ENCODE measurements at places on chromosomes 5 and 9.
A peak's percentile ranks its signal among the peaks of the same experiment; 100 is the strongest.

DNA sequence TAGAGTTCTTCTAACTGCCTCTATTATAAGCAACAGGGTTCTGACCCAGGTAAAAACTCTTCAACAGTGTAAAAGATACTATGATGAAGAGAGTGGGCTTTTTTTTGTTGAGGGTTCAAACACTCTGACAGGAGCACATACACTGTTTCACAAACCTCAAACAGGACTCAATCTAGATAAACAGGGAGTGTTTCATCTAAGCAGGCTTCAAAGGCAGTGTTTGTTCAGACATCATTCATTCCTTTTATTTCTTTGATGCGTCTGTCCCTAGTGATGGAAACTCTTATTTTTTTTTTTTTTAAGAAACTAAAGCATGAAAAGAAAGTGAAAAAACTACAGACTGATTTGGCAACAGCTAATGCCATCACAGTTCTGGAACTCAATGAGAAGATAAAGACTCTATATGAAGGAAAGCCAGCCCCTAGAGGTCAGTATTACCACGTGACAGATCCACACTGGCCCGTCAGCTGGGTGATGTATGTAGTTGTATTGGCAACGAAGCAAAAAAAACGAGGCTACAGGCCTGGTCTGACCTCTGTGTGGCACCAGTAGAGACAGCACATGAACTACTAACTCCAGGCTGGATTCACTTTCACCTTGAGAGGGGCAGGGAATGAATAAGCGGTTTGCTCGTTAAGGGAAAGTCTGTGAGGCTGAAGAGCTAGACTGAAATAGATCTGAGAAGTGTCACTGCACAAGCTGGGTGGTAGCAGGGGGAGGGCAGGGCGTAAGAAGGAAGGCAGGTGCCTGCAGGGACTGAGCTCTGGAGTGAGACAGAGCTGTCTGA is 172.2 kb downstream of the CCDC192 start:
- DNase-seq: peak; percentile 69

DNA sequence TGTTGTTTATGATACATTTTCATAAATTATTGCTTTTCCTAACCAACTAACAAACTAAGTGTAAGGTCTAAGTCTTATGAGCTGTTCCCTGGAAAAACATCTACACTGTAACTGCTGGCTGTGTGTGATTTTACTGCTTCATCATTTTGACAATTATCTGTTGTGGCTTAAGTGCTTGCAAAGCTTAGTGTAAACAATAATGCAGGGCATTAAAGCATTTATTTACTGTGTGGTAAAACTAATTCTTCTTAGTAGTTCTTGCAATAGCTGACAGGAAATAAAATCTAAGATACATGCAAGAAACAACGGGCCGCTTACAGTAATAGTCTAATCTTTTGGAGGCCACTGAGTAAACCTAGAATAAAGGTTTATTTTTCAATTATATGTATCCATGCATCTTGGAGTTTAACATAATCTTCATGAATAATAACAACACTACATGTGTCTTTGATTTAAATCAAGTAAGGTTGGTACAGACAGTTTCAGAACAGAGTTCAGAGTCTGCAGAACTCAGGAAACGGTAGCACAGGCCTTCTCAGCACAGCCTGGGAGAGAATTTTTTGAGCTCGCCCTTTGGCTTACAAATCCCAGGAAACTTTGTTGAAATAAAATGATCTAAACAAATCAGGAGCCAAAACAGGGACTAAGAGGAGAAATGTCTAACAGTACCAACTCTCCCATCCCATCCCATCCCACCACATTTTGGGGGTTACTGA is 473.1 kb downstream of the NR2F1-AS1 start:
- no peak for DNase-seq

DNA sequence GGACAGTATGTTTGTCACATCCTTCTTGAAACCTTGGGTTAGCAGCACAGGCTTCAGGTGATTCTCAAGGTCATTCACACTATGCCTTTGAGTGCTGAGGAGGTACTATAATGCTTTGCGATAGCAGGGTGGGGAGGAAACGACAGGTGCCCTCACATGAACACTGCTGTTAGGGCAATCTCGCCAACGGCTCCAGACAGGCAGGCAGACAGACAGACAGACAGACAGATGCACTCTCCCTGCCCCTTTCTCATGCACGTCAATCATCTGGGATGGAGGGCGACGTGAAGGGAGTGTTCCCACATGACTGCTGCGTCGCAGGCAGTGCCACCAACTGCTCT is 82.9 kb downstream of the RAPGEF1 start:
- DNase-seq: no peak

DNA sequence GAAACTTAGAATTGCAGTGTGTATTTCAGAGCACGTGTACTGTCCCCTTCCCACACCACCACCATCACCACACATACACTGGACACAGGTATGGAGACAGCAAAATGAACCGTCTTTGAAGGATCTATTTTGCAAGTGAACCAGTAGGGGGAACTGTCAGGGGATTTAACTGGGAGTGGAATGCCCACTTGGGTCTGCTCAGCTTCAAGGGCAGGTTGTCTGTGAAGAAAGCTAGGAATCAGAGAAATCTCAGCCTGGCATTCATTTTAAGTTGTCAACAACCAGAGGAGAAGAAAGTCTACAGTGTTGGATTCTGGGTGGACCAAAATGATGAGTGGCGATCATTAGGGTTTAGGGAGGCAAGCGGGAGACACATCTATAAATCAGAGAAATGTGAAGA is 147.0 kb downstream of the DCP2 start:
- DNase-seq: no peak

DNA sequence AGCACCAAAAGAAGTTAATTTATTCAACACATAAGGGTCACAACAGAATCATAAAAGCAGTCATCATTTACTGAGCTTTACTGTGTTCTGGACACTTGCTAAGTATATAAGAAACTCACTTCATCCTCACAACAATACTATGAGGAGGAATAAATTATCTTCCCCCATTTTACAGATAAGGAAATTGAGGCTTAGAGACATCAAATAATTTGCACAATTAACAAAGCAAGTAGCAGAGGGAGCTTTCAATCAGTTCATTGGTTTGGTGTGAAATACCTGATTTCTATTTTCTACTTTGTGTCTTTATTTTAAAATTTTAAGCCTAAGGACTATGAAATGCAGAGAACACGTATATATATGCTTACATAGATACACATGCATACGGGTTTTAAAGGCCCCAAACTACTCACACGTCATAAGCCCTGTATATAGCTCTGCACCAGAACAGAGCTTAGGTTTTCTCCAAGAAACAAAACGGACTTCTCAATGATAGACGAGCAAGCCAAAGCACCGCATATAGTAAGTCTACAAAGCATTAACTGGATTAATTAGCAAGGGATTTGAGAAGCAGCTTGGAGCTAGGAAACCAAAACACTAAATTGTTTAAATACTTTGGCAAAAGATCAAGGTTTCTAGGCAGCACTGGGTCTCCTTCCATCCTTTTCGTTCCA is 95.6 kb downstream of the DENND1A start:
- DNase-seq: no peak

- DNase-seq: no peak
Observed at GRCh38 chr9:14782286-14783051, 59.9 kb upstream of the CER1 start.

- DNase-seq: no peak
Observed at GRCh38 chr5:174918655-174919054, 194.3 kb downstream of the MSX2 start.

DNA sequence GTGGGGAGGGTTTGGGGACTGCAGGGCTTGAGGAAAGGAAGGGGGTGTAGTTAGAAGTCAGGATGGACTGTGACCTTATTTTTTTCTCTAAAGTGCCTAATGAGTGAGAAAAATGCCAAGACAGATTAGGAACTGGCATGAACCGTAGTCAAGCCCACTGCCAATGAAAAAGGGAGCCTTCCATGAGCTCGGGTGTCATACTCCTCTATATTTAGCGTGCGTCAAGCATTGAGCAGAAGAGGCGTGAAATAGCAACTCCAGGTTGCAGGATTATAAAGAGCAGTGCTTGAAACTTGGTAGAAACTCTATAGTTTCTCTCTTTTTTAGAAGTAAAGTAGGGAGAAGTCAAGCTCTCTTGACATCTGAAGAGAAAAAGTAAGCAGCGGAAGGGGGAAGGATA is 1.8 kb downstream of the SGCD start:
- DNase-seq: peak; percentile 33

GRCh38 chr5:149693021-149693420 is 37.1 kb upstream of the PPARGC1B start:
- DNase-seq: no peak

- DNase-seq: no peak
Observed at GRCh38 chr9:37229882-37230482, 109.6 kb downstream of the ZCCHC7 start.

- no peak for DNase-seq
Observed at GRCh38 chr9:114459464-114459863, 45.8 kb downstream of the WHRN start.

GRCh38 chr5:134255418-134256150 is 29.7 kb upstream of the PPP2CA start:
- no peak for DNase-seq

DNA sequence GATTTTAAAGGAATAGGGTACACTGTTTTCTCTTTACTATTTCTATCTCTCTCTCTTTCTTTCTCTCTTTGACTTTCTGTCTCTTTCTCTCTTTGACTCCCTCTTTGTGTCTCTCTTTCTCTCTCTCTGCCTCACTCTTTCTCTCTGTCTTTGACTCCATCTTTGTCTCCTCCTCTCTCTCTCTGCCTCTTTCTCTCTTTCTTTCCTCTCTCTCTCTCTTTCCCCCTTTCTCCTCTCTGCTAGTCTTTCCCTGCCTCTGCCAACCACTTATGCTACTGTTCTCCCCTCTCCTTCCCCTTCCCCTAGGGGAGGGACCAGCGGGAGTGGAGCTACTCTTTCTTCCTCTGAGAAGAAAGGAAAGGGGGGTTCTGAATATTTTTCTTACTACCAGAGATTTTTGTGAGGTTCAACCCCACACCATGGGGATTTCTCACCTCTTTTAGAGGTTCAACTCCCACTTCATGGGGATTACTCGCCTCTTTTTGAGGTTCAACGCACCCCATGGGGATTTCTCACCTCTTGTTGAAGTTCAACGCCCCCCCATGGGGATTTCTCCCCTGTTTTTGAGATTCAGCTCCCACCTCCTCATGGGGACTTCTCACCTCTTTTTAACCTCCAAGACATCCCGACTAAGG is 309.9 kb downstream of the NR3C1 start:
- DNase-seq: no peak

DNA sequence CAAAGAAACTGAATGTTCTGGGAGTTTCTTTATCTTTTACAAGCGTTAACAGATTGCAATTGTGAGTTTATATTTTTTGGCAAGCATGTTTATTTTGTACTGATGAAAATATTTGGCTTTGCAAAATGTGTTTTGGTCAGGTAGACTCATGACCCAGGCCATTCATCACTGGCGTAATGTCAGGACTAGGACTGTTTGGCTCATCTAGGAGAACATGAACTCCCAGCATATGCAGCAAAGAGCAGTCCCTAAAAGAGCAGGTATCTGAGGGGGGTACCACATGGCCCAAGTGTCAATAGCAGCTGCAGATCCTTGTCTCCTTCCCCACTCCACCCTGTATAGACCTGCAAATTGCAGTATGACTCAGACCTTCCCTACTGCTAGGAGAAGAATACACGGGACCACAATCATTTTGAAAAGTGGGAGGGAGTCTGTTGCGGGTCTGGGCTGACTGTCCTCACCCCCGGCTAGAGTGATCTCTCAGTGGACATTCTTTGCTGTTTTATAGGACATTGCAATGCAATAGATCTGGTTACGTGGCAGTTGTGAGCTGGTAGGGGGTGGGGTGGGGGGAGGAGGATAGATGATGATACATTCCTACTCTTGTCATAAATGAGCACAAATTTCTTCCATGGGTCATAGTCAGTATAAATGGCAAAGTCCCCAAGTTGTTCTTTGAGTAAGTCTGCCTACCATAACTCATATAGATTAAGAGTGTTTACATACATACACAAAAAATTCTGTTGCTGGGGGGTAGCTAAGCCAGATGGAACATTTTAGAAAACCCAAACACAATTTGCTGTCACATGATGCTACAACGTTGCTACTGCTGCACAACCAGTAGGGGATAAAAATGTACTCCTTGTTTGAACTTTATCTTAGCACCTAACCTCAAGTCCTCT is 20.8 kb upstream of the SNCAIP start:
- no peak for DNase-seq

DNA sequence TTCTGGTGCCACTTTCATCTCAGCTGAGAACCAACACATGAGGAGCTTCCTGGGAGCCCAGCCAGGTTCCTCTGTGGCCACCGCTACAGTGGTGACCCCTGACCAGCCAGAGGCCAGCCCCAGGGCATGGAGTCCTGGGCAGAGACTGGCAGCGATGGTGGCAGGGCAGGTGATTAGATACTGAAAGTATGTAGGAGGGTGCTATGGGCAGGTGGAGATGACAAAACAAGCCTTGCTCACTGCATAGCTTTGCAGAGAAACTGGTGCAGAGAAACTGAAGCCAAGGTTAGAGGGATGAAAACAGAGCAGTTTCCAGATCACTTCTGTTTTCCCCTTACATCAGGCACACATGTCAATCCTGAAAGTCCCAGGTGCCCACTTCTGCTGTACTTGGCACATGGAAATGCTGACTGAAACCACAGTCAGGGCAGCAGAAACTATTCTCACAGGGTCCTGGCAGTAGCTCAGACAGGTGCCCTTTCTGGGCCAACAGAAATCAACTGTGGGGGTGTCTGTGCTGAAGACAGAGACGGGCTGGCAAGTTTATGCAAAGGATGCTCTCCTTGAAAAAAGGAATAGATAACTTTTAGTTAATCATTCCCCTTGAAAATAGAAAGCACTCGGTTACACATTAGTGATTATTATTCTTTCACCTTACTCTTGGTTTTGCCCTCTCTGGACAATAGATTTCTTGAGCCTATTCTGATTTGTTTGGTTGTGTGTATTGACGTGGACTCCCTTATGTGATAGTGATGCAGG is 90.3 kb downstream of the ANKRD55 start:
- no peak for DNase-seq

DNA sequence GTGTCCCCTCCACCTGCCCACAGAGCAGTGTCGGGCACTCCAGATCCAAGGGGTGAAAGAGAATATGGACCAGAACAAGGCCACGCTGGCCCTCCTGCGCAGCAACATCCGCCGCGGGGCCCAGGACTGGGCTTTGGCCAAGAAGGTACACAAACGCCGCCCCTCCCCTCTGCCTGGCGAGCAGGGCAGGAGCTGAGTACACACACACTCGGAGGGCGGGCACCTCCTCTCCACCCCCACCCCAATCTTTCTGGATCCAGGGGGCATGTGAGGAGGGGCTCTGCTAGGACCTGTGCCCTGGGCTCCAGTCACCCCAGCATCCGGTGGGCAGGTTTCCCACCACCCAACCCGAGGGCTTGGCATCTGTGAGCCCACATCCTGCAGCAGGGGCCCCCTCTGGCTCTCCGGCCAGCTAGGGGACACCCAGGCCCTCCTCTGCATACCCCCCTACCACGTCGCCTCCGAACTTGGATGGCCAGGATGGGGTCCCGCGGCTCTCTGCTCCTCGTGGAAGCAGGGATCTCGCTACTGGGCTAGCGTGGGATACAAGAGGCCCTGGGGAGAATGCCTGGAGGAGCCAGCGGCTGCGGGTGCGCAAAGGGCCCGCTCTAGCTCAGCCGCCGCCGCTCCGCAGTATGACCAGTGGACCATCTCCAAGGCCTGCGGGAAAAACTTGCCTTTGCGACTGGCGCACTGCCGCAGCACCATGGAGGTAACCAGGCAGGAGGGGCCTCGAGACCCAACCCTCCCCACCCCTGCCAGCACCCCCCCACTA is 3.1 kb downstream of the CCDC183 start:
- no peak for DNase-seq

GRCh38 chr9:120742951-120743416 is 28.7 kb upstream of the MEGF9 start:
- DNase-seq: no peak

Measured in femur (tissue), 1 donor.